Bronchial smooth muscle cell (primary cell): ENCODE measurements at places on chromosomes 1 and 21. TPM values are rescaled to one million over a fixed set of nuclear protein-coding genes. Genes with fewer than 3 reads are reported as not detected.

The PDE9A gene
- total RNA-seq: 0.16 TPM in 1 of 2 replicates, not detected in the other

The CFHR5 gene
- total RNA-seq: not detected in 2 replicates

The OR2M3 gene
- not detected in 2 replicates for total RNA-seq

The TCP10L gene
- total RNA-seq: 0.32 and 0.34 TPM in 2 replicates

The SPATA45 gene
- total RNA-seq: not detected in 2 replicates

The GOLT1A gene
- total RNA-seq: not detected in 2 replicates

The AQP10 gene
- total RNA-seq: not detected in 2 replicates

The ROR1 gene
- 5.2 and 6.9 TPM in 2 replicates for total RNA-seq

The SPRR3 gene
- total RNA-seq: 0.43 TPM in 1 of 2 replicates, not detected in the other

The PRAMEF14 gene
- total RNA-seq: not detected in 2 replicates

The B3GALT2 gene
- 0.32 TPM in 1 of 2 replicates, not detected in the other for total RNA-seq

The S100B gene
- not detected in 2 replicates for total RNA-seq

The DENND2D gene
- total RNA-seq: 5.7 and 8.9 TPM in 2 replicates

The KCND3 gene
- under 0.01 TPM in 2 replicates for total RNA-seq

The THEM5 gene
- not detected in 2 replicates for total RNA-seq

The VTCN1 gene
- total RNA-seq: not detected in 2 replicates

The ASCL5 gene
- total RNA-seq: not detected in 2 replicates

The ATAD3C gene
- total RNA-seq: under 0.01 TPM in 1 of 2 replicates, not detected in the other

The ANGPTL3 gene
- total RNA-seq: not detected in 2 replicates

The FCGR3A gene
- not detected in 2 replicates for total RNA-seq

The CELA3B gene
- total RNA-seq: not detected in 2 replicates

The ZDHHC18 gene
- 2.8 and 5.1 TPM in 2 replicates for total RNA-seq

The TMEM63A gene
- total RNA-seq: 11.7 and 15.4 TPM in 2 replicates

The CRYZ gene
- 20.6 and 69.5 TPM in 2 replicates for total RNA-seq

The DMRTA2 gene
- 0.09 TPM in 1 of 2 replicates, not detected in the other for total RNA-seq

The PTPN7 gene
- total RNA-seq: not detected in 2 replicates

The FCN3 gene
- total RNA-seq: not detected in 2 replicates

The DNAJC16 gene
- 7.9 and 8.4 TPM in 2 replicates for total RNA-seq

The ADCY10 gene
- 0.16 and 0.17 TPM in 2 replicates for total RNA-seq

The FNDC10 gene
- 0.52 and 0.95 TPM in 2 replicates for total RNA-seq

The KIF21B gene
- total RNA-seq: 0.09 TPM in 1 of 2 replicates, not detected in the other

The KLF17 gene
- total RNA-seq: 0.16 TPM in 1 of 2 replicates, not detected in the other

The SLC6A9 gene
- 2.4 and 6.4 TPM in 2 replicates for total RNA-seq

The C1QC gene
- total RNA-seq: not detected in 2 replicates

The CD84 gene
- not detected in 2 replicates for total RNA-seq

The KRTAP10-4 gene
- total RNA-seq: not detected in 2 replicates

The LENEP gene
- 0.60 TPM in 1 of 2 replicates, not detected in the other for total RNA-seq

The PTPN14 gene
- 15.6 and 23.8 TPM in 2 replicates for total RNA-seq

The AIRE gene
- not detected in 2 replicates for total RNA-seq

The PLXNA2 gene
- total RNA-seq: 1.9 and 4.1 TPM in 2 replicates

The ACTL8 gene
- 0.09 and 0.16 TPM in 2 replicates for total RNA-seq

The INSRR gene
- total RNA-seq: under 0.01 TPM in 1 of 2 replicates, not detected in the other

The NPR1 gene
- total RNA-seq: 1.9 and 9.4 TPM in 2 replicates

The FGR gene
- total RNA-seq: 0.09 and 0.16 TPM in 2 replicates
